MM.1S (cell line): ENCODE measurements at places on chromosomes 6 and 20.

DNA sequence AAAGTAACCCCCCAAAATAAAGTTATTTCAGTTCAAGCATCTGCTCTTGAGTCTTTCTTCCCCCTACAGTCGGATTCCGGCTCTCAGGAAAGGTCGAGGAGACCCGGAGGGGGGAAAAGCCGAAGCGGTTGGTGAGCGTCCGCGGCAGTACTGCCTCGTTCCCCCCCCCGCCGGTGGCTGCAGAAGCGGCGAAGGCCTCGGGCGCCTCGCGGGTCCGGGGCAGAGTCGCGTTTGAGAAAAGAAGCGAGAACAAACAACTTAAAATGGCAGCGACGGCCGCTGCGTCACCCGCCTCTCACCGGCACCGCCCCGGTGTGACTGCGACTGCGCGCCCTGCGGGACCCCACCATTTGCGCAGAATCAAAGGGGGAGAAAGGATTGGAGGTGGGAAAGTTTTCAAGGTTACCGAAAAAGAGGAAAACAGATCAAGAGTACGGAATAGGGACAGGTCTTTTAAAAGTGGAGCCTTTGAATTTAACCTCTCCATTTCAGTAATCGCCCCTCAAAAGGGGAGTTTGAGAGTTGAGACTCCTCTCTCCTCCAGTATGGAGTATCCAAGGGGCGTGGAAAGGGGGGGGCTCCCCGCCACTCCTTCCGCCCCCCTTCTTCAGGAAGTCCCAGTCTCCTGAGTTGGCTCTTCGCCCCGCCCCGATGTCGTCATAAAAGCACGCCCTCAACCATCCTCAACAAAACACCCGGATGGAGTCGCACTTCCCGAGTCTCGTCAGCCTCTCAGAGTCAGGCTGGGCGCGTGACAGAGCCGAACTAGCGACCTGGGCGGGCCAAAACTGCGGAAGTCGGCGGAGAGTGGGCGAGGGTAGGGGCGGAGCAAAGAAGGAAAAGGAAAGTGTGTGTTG, 1.9 kb upstream of the C6orf62 start:
- DNase-seq = peak; percentile 99

- no peak for DNase-seq
Measured at GRCh38 chr6:85675030-85675819, 32.5 kb upstream of the SYNCRIP start.

DNA sequence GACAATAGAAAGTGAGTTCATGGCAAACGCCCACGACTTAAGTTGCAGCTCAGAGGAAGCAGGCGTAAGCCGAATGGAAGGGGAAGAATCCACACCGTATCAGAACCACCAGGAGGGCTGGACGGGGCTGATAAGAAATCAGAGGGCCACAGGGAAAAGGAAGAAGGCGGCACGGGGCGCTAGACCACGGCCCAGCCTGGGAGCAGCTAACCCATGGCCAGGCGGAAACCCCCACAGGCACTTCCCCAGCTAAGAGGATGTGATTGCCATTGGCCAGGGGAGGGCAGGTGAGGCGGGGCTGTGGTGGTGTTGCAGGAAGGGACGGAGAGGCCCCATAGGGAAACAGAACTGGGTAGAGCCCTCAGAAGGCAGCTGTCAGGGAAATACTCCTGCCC, 174.0 kb upstream of the AFDN start:
- DNase-seq = no peak

DNA sequence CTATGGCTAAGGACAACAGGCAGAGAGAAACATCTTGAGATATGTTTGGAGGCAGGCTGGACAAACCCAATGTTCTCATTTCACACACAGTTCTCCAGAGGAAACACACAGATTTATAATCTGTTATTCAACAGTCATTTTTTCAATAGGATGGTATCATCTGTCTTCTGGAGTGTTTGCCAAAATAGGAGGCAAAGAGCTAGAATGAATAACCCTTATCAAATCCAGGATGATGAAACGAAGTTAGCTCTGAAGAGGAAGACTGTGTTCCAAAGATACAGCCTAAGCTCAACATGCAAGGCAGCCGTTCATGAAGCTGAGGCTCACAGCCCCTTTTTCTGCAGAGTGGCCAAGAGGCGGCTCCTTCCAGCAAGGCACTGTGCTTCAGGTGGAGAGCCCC, 70.8 kb downstream of the PPP1R3G start:
- no peak for DNase-seq

GRCh38 chr6:71510057-71510713, 221.6 kb downstream of the OGFRL1 start:
- DNase-seq = peak; percentile 78

DNA sequence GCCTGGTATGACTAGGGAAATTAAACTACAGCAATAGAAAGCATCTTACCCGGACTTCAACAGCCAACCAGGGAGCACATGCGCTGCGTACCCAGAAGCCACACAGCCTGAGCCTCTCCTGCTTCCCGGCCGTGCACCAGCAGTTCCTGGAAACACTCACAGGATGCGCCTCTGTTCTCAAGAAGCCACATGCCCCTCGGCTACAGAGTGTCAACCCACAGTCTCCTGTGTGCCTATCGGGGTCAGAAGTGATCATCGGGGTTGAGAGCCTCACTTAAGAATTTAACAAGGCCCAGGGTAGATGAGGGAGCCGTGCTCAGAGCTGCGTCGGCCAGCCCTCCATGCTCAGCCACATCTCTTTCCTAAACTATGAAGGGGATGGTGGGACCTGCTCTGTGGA, 147.2 kb upstream of the GGTLC1 start:
- no peak for DNase-seq

DNA sequence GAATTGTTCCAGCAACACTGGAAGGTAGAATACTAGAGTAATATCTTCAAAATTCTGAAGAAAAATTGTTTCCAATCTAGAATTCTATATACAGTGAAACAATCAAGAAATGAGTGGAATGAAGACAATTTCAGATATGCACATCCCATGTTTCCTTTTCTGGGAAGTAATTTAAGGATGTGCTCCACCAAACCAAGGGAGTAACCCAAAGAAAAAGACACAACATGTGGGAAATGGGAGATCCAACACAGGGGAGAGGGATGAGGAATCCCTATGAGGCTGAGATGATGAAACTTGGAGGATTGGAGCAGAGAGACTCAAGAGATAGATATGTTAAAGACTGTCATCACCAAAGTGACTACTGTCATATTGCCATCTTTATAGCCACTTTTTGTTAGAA, 9.8 kb upstream of the RNF24 start:
- DNase-seq = no peak

DNA sequence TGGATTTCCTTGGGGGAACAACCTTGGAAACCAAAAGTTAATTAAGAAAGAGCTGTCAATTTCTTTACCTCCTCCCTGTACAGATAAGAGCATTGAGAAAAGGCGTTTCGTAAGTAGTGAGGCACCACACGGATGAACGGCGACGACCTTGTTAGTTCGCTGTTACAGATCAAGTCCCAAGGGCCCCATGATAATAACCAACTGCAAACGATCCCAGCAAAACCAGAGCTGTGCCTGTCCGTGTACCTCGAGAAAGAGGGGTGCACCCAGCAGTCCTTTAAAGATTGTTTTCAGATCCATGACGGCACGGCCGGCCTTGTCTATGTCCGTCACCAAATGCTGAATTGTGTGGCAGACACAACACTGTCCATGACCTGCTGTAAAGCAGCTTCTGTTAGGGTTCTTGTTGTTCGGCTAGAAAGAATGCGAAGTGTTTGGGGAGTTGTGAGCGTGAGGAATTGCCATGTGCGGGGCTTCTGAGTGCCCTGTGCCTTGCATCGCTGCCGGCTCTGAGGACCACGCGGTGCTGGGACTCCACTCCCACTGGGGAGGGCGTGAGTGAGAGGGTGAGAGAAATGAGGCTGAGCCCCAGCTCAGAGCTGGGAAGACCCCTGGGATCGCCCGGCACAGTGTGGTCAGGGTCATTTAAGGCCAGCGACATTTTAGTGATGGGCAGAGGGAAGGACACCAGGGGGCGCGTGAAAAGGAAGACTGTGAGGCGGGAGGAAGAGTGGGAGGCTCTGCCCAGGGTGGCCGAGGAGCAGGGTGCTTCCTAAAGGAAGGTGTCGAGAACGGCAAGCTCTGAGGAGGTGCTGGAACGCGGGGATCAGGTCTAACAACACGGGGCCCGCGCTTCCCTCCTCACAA, 136.8 kb upstream of the RPS6KA2 start:
- no peak for DNase-seq

- no peak for DNase-seq
Measured at GRCh38 chr6:165776691-165777090, 113.7 kb upstream of the PDE10A start.

DNA sequence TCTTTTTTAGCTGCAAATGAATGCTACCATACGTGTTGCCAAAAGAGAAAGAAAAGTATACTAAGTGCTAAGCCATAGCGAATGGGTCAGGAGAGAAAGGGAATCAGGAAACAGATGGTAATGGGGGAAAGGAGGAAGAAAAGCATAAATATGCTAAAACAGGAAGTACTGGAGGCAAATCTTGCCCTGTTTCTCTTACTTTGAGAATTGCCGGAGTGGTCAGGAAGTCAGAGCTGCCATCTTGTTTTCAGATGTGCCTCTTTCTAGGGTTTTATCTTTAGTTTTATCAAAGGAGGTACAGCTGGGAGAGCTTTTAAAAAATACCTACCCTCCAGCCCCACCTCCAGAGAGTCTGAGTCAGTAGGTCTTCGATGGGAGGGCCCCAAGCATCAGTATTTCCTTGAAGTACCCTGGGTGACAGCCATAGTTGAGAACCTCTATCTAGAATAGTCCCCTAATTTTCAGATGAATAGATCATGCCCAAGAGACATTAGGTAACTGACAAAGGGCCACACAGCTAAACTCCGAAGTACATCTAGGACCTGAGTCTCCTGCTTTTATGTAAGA, 193.3 kb downstream of the CLIC5 start:
- no peak for DNase-seq
